ENCODE measurements at places on chromosomes 3 and 15.

DNA sequence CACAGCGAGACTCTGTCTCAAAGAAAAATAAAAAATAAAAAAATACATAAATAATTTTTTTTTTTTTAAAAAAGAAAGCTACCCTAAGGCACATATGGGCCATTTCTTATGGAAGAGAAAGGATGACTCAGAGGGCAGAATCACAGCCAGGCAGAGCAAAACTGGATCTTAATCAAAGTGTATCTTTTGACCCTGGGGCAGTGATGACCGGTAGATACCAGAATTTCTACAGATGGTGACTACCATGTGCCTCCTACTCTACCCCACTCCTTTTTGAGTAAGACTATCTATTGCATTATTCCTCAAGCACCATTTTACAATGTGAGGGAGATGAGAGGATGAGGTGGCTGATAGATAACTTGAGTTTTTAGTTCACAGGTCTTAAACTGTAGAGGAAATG lies 26.0 kb downstream of the TARS3 start:
- DNase-seq, result no peak

- no peak for DNase-seq
Measured at GRCh38 chr15:93088200-93088980, 621 bp downstream of the RGMA start.

GRCh38 chr3:98519351-98519750 lies 3.4 kb downstream of the CLDND1 start:
- no peak for DNase-seq

DNA sequence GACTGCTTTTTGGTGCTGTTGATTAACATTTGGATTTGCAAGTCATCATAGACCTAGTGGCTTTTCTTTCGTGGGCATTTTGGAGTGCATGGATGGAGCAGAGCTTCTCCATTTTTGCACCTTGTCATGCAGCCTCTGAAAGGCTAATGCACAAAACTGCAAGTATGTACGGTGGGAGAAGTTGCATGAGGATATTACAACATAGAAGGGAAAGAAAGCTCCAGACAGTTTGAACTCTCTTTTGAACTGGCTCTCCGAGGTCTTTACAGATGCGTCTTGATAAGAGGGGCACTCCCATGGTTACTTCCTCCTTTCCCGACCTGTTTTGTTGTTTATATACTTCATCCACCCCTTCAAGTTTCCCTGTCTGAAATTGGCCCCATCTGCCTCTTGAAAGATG lies 147.1 kb upstream of the GBE1 start:
- no peak for DNase-seq

DNA sequence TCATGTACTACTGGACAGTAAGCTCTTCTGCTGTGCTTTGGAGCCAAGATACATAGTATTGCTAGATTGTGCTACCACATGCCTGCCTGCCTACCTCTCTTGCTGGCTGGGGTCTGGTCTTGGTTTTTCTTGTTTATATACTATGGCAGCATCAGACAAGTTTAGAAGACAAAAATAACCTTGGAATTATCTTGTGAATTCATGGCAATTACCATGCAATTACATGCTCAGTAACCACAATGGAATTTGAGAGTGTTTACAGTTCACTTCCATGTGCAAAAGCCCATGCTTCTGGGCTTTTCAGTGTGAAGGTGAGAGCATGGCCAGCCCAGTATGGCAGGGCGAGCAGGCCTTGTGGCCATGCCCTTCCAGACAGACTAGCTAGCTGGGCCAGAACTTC lies 48.0 kb upstream of the C15orf61 start:
- no peak for DNase-seq

DNA sequence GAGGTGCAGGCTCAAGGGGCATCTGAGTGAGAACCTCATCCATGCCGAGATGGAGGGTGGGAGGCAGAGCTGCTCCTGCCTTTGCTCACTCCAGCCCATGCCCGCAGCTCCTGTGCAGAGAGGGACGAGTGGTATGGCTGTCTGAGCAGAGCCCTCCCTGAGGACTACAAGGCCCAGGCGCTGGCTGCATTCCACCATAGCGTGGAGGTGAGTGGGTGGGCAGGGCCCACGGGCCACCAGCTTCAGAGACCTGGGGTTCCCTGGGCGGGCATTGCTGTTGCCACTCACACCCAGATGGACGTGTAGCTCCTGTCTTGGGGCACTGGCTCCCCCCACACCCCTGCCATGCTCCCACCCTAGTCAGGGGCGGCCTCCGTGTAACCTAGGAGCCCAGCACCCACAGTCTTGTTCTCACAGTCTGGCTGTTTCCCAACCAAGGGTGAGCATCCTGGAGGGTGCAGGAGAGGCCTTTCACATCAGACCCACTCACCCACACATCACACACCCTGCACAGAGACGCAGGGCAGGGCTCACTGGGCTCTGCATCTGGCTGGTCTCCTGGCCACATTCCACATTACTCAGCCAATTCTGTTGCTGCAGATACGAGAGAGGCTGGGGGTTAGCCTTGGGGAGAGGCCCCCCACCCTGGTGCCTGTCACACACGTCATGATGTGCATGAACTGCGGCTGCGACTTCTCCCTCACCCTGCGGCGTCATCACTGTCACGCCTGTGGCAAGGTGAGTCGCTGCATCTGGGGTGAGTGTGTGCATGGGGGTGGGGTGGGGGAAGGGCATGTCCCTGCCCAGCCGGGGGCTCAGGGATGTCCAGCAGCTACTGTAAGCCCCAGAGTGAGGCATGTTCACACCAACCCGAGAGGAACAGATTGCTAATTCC lies 25.3 kb upstream of the NR2C2 start:
- no peak for DNase-seq

DNA sequence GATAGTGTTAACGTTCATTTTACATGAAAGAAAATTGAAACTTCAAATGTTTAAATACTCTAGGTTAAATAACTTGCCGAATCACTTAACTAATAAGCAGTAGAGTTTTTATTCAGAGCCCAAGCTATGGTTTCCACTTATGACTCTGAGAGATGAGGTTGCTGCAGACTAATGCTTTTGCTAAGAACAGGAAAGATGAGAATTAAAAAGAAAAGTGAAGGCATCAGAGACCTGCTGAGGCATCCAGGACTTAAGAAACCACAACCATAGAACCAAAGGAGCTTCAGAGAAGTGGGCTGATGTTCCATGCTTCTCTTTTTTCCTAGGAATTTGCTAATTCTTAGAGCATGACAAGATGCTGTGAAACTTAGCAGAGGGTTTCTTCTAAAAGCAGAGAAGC lies 9.5 kb downstream of the HMG20A start:
- DNase-seq, result no peak

DNA sequence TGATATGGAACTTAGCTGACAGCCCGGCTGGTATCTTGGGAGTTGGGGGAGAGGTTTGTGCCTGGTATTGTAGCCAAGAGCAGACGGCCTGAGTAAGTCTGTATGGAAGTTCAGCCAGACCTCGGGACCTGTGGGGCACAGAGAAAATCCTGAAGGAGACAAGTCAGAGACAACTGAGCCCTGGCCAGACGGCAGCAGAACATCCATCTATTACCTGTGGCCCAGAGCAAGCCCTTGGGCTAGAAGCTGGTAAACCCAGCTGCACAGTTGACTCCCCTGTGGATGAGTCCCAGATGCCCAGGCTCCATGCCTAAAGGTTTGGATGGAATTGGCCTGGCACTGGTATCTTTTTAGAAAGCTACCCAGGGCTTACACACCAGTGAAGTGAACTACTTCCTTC lies 70.4 kb upstream of the DLG1 start:
- no peak for DNase-seq

- no peak for DNase-seq
Measured at GRCh38 chr3:157532529-157533297, 29.5 kb upstream of the VEPH1 start.

DNA sequence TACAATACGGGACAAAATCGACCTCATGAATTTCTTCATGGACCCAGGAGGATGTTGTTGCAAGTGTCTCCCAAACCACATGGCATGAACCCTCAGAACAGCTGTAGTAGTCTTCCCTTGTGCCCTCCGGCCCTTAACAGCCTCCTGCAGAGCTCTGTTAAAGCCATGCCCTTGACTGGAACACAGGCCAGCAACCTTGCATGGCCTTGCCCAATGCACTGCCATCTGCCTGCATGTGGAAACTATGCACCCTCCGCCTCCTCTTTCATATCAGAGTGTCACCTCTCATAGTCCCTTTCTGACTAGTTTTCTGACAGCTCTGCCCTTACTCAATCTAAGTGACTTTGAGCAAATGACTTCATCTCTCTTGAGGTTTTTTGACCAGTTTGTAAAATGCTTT lies 39.4 kb upstream of the TRIM71 start:
- DNase-seq, result no peak

GRCh38 chr15:33963831-33964664 lies 4.2 kb upstream of the CHRM5 start:
- DNase-seq, result no peak

DNA sequence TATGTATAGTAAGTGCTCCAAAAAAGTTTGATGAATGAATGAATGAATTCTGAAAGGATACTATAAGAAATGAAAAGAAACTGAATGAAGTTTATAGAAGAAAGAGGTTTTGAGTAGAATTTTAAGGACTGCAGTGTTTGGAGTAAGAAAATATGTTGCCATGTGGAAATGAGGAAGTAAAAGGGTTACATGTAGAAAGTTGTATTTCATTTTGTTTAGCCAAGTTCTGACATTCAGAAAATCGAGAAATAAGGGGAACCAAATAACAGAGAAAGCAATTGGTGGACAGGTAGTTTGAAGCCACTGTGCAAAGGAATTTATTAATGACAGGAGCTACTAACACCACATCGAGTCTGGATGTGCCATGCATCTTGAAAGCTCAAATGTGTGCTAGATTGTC lies 200.7 kb downstream of the SATB1 start:
- no peak for DNase-seq

DNA sequence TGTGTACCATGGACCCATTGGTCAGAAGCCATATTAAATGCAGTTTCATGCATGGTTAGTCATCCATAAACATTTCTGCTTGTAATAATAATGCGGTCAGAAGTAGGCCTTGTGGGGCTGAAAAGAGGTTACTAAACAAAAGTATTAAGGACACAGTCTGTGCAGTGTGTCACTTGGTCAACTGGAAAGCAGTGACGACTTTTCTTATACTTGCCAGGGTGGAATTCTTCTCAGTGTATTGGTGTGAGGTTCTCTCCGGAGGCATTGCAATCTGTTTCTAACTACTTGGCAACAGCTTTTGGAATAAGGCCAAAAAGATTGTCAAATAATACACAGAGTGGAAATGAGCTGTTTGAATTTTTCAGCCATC lies 46.8 kb downstream of the CHL1 start:
- no peak for DNase-seq

GRCh38 chr15:45242289-45242688 lies 9.7 kb upstream of the SLC28A2 start:
- no peak for DNase-seq

- no peak for DNase-seq
Measured at GRCh38 chr3:74089814-74090213, 465.1 kb upstream of the PDZRN3 start.

GRCh38 chr15:45795440-45796069 lies 160.7 kb downstream of the SQOR start:
- DNase-seq, result no peak

DNA sequence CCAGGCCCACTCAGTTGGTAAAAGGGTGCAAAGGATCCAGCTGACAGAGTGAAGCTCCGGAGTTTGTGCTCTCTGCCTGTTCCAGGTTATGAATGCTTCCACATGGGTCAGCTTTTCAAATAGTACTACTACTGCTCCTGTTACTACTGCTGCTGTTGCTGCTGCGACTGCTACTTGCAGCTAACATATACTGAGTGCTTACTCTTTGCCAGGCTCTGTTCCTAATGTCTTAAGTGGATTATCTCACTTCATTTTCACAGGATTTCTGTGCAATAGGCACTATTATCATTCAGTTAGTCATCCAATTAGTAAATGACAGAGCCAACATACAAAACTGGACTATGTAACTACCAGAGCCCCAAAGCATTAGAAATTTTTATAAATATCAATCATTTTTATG lies 106.5 kb downstream of the IQCH start:
- no peak for DNase-seq

DNA sequence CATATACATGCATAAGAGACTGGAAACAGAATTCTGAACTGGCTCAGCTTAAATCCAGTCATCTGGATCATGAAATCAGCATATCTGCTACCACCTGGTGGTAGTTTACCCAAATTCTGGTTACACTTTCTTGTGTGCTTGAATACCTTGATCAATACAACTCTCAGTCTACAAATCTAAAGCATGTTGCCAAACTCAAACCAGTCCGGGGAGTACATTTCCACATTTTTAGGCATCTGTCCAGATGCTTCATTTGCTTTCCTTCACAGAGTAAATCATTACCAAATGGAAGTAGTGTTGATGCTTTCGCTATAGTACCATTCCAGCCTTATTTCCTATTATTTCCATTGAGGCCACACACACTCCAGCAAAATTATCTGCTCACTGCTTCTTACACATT lies 126.4 kb downstream of the P2RY1 start:
- DNase-seq, result no peak

GRCh38 chr3:187136936-187137335 lies 2.4 kb downstream of the RPL39L start:
- DNase-seq, result no peak

- DNase-seq, result no peak
Measured at GRCh38 chr3:184192889-184193288, 6.9 kb downstream of the ABCF3 start.

- no peak for DNase-seq
Measured at GRCh38 chr3:52108302-52109232, 45.7 kb downstream of the POC1A start.

- DNase-seq, result no peak
Measured at GRCh38 chr3:171758109-171758508, 52.2 kb downstream of the PLD1 start.

GRCh38 chr15:55991802-55992768 lies 1.3 kb downstream of the NEDD4 start:
- DNase-seq, result no peak

DNA sequence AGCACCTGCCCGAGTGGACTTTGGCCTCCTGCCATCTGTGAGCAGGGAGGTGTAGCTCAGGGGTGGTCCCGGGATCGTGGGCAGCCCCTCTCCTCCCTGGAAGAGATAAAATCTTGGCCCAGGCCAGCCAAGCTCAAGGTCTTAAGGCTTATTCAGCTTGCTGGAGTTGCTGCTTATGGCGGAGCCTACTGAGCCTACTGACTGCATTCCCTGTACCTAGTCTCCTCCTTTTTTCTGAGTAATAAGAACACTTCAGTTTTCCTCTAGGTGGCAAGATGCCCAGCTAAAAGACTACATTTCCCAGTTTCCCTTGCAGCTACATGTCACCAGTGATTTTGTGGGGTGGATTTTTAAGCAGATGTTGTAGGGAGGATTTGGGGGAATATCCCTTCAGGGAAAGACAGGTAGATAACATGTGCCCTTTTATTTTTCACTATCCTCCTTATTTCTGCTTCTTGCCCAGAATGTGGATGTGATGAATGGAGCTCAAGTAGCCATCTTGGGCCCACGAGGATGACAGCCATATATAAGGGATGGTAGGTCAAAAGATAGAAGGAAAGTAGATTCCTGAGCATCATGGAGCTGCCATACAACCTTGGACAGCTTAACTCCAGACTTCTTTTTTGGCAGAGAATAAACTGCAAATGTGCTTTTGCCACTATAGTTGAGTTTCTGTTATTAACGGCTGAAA lies 41.4 kb upstream of the INSYN1 start:
- no peak for DNase-seq

GRCh38 chr3:143775459-143775858 lies 72.8 kb downstream of the SLC9A9 start:
- DNase-seq, result no peak

GRCh38 chr3:133271539-133271938 lies 128.3 kb upstream of the BFSP2 start:
- no peak for DNase-seq

Measured in hypothalamus (tissue), 51 donors.